ENCODE measurements at places on chromosomes 3 and 15.

GRCh38 chr15:69104050-69104750 is 56.2 kb upstream of the GLCE start:
- no peak for DNase-seq

- DNase-seq = no peak
Observed at GRCh38 chr3:73546961-73547360, 77.8 kb downstream of the PDZRN3 start.

- DNase-seq = peak; percentile 56
Observed at GRCh38 chr3:48548729-48549705, 7.6 kb downstream of the PFKFB4 start.

DNA sequence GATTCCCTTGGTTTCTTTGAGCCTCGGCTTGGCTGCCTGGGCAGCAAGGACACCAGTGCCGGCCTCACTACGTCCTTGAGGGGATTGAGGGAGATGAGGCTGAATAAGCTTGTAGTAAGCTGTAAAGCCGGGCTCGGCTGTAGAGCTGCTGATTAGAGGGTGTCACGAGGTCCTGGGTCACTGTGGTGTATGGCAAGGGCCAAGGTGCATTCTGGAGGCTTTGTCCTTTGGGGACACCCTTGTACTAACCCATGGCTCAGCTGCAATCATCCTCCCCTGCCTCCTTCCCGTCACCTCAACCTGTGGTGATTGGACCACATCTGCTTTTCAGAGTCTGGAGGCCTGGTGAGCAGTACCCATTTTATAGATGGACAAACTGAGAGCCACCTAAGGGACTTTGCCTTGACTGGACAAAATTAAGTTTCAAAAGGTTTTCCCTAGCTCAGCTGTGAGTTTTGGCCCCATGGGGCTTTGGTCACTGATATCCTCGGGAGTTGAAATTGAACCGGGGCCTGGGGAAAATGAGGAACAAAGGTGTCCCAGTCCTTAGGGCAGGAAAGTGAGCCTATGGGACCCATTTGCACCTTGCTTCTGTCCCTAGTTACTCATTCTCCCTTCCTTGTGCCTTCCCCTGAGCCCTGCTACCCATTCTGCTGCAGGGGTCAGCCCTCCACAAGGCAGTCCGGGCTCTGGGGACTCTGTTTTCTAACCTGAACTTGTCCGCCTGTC is 2.4 kb downstream of the SLC6A6 start:
- no peak for DNase-seq

DNA sequence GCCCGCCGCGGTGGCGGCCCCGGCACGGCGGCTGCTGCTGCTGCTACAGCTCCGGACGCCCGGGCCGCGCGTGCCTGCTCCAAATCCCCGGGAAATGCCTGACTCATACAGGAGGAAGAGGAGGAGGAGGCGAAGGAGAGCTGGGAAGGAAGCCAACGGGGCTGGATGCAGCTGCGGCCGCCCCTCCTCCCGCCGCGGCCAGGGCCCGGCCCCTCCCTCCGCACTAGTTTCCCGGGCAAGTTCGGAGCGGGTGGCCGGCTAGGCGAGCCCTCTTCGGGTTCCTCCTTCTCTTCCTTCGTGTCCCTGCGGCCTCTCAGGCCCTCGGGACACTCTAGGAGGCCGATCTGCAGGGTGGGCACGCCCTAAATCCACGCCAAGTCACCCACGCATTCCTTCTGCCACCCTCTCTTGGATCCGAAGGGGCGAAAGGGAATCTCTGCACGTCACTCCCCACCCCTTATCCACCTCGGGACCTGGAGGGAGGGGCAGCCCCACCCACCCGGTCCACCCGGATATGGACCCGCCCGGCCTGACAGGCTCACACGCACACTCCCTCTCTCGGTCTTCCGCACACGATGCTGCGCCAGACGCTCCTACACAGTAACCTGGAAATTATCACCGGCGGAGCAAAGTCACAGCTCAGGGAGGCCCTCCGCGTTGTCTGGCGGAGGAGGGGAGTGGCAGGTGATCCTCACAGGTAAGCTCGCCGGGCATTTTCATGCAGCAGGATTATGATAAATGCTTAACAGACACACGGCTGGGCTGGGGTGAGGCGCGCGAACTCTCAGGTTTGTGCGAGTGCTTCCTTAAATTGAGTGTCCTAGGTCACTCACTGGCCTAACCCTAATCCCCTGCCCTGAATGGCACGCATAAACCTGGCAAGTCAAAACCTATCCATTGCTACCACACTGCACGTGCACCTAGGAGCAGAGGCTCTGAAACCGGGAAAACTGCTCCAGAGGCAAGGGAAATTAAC is at the start of the genes OSBPL10 and ZNF860:
Gene OSBPL10, minus strand, starts transcription at position 57 of the 976 bp plus-strand sequence. CDS start 83 bp downstream, outside the sequence.
Gene ZNF860, plus strand, starts transcription at position 545 of the 976 bp plus-strand sequence. CDS start 7,330 bp downstream, outside the sequence.
- no peak for DNase-seq

DNA sequence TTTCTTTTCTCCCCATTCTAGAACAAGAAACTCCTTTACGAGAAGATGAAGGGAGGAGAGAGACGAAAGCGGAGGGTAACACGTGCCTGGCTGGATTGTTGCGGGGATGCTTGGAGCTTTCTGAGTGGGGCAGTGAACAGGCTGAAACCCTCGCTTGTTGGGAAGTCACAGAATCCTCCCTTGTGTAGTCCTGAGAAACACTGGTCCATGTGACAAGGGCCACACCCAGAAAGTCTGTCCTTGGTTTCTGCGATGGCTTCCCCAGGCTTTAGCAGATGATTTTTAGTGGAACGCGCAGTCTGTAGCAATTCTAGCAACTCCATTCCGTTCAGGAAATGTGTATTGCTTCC is 26.1 kb upstream of the GREM1 start:
- no peak for DNase-seq

Data from stimulated activated CD8-positive, alpha-beta memory T cell treated with anti-CD3 and anti-CD28 coated beads, Interleukin-7, amount 100 ng/mL, for 1 hour (primary cell).